ENCODE measurements at places on chromosomes 1 and 21.
A peak's percentile ranks its signal among the peaks of the same experiment; 100 is the strongest.

DNA sequence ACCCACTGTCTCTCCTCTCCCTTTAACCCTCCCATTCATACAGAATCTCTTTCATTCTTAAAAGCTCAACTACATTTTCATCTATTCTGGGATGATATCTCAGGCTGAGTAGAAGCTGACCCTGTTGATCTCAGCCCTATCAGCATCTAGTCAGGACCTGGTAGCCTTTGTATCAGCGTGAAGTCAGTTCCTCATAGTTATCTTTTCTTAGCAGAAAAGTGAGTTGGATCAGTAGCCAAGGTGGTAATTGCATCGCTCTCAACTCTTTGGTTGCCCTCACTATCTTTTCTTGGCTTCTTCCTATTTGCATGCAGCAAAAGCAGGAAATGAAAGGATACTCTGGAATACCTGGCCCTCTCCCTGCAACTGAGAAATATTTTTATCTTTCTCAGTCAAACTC, 13.6 kb upstream of the GOLT1A start:
- DNase-seq: no peak

- no peak for DNase-seq
Observed at GRCh38 chr1:231095595-231095994, 55.5 kb upstream of the FAM89A start.

- DNase-seq: no peak
Observed at GRCh38 chr1:220730486-220730885, 17.6 kb upstream of the MTARC2 start.

GRCh38 chr1:3675436-3675835, 23.1 kb downstream of the TP73 start:
- no peak for DNase-seq

DNA sequence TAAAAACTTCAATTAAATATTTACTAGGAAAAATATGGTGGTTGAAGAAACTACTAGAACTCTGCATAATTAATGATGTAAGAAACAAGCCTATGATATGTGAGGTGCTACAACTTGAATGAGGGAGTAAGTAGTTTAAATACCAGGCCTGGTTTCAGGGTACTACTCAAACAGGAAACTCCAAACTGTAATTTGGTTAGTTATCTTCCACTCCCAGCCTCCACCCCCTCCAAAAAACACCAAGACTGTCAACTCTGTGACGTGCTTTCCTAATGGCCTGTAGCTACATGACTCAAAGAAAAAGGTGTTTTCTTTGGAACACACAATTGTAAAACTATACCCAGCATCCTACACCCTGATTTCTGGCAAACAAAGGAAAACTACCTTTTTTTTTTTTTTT, 55.9 kb upstream of the RCC1 start:
- DNase-seq: no peak

DNA sequence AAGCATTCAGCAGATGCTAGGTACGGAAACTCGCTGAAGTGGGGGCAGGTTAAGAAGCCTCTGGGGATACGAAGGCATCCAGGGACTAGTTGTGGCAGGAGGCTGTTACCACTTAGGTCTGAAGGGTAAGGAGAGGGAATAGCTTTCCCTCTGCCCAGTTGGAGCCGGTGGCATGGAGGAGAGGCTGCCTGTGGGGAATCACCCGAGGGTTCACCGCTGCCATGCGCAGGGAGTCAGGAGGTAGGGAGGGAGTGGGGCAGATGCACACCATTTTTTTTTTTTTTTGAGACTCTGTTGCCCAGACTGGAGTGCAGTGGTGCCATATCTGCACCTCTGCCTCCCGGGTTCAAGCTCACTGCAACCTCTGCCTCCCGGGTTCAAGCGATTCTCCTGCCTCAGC, 6.1 kb downstream of the PCSK9 start:
- no peak for DNase-seq

GRCh38 chr1:6165027-6165426, 15.1 kb downstream of the CHD5 start:
- no peak for DNase-seq

- DNase-seq: peak; percentile 35
Observed at GRCh38 chr1:8348777-8349472, 31.0 kb downstream of the SLC45A1 start.

DNA sequence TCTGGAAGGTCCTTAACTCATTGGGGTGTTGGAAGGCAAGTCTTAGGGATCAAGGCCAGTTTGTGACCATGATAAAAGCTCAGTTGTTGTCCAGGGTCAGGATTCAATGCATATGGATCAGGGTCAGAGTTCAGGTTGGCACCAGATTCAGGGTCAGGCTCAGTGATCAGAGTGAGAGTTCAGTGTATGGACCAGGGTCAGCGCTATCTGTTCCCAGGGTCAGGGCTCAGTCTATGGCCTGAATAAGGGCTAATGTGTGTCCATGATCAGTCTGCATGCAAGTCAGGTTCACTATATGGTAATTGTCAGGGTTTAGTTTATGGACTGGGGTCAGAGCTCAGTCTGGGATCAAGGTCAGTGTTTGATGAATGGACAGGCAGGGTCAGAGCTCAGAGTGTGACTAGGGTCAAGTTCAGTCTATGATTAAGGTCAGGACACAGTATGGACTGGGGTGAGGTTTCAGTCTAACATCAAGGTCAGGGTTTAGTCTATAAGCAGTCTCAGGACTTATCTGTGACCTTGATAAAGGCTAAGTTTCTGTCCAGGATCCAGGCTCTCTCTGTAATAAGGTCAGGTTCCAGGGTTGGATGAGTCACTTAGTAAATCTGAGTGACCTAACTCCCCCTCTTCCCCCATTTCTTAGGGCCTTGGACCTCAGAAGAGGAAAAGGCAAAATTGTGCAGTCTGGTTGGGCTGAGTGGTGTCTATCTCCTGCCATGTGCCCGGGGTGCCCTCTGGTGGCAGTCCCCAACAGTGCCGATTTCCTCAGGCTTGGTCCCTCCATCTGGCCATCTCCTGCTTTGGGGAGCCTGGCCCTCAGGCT, 23.8 kb downstream of the KNCN start:
- DNase-seq: peak; percentile 43

DNA sequence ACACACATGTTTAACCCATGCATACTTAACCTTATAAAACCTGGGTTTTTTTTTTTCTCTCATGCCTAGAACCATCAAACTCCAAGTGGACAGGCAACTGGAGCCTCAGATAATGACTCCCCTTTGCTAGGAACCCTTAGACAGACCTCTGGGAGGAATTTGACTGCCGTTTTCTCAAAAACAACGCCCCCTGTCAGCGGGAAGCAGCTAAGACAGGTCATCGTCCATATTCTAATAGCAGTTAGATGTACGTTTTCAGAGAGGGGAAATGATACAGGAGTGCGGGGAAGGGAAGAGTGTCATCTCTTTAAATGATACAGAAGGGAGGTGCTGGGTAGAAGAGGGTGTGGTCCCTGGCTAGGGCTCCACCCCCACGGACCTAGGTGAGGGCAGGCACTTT, 34.7 kb downstream of the LRRC3 start:
- no peak for DNase-seq

DNA sequence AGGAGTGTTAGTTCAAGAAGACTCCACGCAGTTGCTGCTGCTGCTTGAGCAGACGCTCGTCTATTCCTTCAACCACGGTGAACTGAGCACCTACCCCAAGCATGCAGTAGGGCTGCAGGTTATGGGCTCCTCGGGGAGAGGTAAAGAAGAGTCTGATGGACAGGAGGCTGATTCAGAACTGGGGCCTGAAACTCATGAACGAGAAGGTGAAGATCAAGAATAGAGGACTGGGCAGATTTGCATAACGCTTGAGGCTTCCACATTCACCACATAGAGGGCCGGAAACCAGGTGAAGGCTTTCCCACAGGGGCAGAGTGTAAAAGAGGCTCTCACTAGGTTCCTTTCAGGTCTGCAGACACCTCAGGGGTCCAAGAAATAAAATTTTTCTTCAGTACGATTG, 9.1 kb downstream of the ABCA4 start:
- DNase-seq: no peak

DNA sequence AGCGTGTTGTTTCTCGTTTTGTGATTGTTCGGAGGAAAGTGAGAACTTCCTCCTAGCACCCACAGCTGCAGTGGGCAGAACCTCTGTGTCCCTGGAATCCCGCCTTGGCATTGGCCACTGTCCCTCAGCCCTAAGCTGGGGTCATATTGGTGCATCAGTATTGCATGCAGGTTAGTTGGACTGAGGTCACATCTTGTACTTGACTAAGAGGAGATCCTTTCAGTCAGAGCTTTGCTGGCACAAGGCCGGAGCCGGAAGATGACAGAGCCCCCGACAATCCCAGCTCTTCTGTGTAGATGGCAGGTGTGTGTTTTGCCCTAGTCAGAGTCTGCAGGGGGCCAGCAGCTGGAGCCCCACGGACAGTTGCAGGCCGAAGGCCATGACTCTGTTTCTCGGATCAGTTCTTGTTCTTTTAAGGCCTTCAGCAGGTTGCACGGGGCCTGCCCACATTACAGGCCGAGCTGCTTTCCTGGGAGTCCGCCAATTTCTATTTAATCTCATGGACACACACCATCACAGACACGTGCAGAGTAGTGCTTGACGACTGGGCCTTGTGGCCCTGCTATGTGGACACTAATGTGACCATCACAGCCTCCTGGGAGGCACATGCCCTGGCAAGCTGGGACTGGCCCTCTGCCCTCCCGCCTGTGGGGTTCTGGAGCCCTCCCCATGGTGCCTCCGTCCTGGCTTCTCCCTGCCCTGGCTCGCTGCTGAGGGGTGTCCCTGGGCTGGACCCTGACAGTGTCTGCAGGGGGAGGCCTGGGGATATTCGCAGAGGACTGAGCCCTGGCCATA, 14.9 kb downstream of the SNAP47 start:
- no peak for DNase-seq

DNA sequence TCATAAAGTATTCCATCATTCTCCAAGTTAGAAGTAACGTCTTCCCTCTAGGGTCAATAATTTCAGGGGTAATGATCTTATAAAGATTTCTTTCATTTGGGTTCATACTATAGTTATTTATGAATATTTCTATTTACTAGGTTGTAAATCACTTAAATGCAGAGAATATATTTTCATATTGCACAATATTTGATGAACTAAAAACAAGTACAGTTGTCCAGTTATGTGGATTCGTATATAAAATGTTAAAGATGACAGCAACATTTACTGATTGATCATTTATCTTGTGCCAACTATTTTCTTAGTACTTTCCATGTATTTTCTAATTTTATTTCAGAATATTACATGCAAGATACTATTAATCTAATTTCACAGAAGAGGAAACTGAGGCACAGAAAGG, 220.3 kb upstream of the TNR start:
- no peak for DNase-seq

- no peak for DNase-seq
Observed at GRCh38 chr1:26961826-26962225, 1.6 kb upstream of the KDF1 start.

DNA sequence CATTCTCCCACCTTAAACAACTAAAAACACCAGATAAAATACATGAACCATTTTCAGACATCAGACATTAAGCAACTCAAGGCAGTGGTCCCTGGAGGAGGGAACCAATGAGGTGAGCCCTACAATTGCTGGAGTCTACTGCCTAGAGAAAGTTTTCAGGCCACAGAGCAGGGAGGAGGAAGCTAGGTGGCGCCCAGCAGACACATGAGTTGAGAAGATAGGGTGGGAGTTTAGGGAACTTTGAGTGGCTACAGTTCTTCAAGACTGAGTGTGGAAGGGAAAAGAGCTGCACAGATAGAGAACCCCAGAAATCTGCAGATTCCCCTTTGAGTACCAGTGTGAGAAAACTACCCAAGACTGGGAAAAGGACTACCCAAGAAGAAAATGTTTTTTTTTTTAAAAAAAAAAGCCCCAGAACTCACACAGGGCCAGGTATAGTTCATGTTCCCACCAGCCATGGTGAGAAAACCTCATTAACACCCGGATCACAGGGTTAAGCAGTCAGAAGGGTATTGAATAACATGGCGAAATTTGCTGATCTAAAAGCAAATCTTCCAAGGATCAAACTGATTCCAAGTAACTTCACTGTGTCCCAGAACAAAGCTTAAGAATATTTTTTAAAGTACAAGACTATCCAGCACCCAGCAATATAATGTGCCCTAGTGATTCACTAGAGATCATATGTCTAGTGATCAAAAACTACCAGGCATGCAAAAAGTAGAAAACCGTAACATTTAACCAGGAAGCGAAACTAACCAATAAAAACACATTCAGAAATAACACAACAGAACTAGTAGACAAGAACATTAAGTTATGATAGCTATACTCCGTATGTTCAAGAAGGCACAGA, 12.0 kb downstream of the ALDH9A1 start:
- DNase-seq: no peak
